ENCODE measurements at places on chromosomes 11 and 22.
A peak's percentile ranks its signal among the peaks of the same experiment; 100 is the strongest.

GRCh38 chr11:32829680-32830412 lies at the start of gene PRRG4:
Gene PRRG4 (plus strand): TSS chr11:32829927. CDS start chr11:32830530, 603 bp downstream.
- DNase-seq, result no peak

DNA sequence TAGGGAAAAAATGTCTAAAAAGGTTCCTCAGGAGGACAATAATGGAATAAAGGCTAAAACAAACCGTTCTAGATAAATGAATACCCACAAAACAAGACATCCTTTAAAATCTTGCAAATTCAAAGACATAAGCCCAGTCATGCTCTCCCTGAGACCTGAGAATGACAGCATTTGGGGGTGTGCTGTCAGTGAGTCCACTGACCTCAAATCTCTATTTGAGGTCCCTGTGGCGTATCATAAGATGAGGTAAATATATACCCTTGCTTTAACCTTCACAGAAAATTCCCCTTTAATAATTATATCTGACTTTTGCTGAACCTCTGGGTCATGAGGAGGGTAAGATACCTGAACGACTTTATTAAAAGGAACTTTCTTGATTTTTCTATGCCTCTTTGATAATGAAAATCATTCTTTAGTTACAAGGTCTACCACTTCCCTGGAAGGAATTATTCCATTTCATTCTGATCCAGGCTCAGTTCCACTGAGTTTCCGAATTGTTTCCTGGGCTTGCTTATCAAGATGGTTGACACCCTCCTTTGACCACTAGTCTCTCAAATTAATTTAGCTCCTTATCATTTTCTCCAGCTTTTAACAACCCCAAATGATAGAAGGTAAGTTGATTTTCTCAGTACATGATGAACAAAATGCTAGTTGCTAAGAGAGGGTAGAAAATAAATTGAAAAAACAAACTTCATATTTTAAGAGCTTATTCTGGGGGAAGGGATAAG lies 53.8 kb upstream of the CHRM4 start:
- DNase-seq, result no peak

DNA sequence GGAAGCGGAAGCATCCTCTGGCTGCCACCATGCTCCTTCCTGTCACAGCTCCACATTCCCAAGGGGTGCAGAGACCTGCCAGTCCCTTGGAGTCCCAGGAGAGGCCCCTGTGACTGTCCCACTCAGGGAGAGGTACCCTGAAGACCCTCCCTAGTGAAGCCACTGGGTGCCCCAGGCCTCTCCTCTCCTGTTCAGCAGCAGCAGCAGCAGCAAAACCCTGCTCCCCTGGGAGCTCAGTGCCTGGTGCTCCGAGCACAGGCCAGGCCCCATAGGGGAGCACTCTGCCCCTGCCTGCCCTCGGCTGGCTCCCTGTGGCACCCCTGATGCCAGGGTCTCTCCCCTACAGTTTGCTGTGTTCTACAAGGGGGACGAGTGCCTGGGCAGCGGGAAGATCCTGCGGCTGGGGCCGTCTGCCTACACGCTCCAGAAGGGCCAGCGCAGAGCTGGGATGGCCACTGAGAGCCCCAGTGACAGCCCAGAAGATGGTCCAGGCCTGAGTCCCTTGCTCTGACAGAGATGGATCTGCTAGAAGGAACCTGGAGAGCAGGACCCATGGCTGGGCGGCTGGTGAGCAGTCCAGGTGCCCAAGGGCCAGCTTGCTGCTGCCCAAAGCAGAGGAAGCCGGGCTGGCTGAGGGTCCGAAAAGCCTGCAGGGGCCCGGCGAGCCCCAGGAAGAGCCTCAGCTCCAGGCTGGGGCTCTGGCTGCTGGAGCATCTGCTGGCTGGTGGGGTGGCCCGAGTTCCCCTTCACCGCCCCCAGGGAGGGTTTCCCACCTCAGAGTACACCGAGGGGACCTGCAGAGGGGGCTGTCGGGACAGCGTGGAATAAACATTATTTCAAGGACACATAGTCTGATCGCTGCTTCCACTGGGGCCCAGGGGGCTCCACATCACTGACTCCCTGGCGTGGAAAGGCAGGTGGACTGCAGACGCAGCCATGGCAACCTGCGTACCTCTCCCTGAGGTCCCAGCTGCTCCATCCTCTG lies 21.3 kb downstream of the TRMU start:
- DNase-seq, result no peak

DNA sequence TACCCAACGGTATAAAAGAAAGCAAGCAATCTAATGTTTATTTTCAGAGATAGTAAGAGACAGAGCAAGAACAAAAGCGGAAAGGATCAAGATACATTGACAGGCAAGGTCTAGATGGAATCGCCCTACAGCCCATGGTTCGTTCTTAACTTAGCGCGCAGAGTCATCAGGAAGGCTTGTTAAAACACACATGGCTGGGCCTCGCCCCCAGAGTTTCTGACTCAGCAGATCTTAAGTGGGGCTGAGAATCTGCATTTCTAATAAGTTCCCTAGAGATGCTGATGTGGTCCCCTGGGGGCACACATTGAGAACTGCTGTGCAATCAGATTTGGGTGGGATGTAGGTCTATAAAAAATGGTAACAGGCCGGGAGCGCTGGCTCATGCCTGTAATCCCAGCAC lies 35.8 kb upstream of the CHRM4 start:
- peak; percentile 34 for DNase-seq

DNA sequence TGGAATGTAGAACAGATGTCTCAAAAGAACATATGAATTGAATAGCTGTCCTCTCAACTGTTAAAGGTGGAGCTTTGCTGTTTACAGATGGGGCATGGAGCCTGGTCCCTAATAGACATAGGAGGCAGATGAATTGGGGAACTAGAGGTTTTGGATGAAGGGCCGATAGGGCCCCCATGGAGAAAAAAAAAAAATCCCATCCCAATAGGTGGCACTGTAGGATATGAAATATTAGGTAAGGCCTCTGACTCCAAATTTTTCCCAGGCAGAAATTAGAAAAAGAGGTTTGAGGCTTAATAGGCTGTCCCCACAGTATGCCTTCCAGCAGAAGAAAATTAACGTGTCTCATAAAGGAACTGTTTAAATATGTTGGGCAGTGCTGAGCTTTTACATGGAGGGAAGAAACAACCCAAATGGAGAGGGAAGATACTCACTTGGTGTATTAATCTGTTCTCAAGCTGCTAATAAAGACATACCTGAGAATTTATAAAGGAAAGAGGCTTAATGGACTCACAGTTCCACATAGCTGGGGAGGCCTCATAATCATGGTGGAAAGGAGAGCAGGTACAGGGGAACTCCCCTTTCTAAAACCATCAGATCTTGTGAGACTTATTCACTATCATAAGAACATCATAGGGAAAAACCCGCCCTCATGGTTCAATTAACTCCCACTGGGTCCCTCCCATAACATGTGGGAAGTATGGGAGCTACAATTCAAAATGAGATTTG lies 30.1 kb upstream of the TMEM45B start:
- peak; percentile 2 for DNase-seq

DNA sequence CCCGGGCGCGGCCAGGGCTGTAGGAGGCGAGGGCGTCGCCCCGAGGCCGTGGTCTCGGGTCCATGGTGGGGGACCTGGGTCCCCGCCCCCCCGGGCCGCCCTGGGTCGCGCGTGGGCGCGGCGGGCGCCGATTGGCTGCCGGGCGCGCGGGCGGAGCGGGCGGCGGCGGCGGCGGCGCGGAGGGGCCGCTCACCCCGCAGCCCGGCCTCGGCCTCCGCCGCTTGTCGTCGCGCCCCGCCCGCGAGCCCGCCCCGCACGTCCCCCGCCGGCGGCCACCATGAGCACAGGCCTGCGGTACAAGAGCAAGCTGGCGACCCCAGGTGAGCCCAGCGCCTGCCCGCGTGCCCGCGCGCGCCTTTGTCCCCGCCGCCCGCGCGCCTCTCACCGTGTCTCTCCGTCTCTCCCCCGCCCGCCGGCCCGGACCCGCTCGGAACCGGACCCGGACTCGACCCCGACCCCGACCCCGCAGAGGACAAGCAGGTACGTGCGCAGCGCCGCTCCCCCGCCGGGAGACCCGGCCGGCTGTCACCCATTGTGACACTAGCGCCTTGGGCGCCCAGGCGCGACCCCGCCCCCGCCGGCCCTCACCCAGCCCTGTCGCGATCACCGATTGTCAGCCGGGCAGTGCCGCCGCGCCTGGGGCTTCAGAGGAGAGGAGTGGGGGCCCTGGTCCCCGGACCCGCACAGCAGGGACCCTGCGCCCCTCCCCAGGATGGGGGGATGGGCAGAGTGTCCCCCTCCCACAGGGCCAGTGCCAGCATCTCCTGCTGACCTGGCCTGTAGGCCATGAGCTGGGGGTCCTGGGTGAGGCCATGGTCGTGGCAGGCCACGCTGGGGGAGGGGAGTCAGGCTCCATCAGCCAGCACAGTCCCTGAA lies at the start of gene SEPTIN5:
TSS of gene SEPTIN5 (plus strand) at position 192 of the 876 bp plus-strand sequence. CDS start at position 278, 86 bp downstream.
- DNase-seq, result no peak

DNA sequence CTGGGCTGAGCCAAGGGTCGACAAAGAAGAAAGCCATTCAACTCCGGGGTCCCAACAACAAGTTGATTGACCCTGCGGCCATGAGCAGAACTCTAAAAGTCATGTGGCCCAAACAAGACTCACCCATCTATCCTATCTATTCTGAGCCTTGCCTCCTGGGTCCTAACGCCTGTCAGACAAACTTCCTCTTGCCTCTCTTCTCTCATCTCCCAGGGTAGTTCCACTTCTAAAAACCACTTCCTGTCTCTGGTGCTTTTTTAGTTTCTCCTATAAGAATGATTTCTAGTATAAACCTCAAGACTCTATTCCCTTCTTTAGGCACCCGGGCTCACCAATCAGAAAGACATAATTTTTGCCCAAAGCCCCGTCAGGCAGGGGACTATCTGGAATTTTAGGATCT lies 530.2 kb downstream of the DLG2 start:
- DNase-seq, result no peak

DNA sequence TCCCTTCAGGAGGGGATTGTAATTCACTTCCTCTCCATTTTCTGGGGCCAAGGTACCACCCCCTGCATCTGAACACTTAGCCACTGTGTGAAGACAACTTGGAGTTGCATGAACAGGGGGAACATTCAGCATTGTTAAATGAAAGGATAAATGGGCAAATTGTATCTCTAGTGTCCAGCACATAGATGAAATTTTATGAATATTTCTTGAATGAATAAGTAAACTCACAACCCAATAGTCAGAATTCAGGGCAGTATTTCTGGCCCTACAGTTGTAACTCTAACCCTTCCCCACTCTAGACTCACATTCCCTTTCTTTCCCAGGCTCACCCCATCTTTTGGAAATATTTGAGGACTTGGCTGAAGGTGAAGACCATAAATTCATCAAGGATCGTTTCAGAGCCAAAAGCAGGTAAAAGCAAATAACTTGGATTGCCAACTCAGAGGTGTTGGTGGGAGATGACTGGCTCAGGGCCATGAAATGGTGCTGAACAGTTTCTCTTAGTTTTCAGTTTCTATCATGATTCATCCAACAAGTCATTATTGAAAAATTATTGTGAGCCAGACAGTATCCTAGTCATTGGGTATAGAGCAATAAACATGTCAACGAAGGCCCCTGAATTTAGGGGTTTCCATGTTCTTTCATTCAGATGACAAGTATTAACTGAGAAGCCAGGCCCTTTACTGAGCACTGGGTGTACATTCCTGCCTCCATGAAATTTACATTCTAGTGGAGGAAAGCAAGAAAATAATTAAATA lies 33.3 kb upstream of the ZC3H12C start:
- no peak for DNase-seq

GRCh38 chr11:125025968-125026367 lies 37.1 kb upstream of the SLC37A2 start:
- DNase-seq, result no peak

- DNase-seq, result no peak
These were observed 233.7 kb upstream of the CADM1 start for GRCh38 chr11:115737875-115738274.

GRCh38 chr22:40001106-40001505 lies 6.4 kb downstream of the FAM83F start:
- DNase-seq, result no peak

GRCh38 chr11:15629690-15630321 lies 515.1 kb downstream of the INSC start:
- DNase-seq, result no peak

DNA sequence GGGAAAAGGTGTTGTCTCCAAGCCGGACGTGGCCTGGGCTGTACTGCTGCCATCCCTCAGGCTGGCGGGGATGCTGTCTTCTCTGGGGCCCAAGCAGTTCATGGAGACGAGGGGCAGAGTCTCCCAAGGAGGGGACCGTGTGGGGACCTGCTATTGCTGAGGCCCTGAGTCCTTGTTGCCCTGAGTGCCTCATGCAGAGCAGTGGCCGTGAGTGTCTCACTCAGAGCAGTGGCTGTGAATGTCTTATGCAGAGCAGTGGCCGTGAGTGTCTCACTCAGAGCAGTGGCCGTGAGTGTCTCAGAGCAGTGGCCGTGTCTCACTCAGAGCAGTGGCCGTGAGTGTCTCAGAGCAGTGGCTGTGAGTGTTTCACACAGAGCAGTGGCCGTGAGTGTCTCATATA lies 54.7 kb downstream of the GRAMD4 start:
- DNase-seq, result no peak

GRCh38 chr22:43277987-43278601 lies 65.1 kb downstream of the SCUBE1 start:
- DNase-seq, result no peak

- DNase-seq, result no peak
These were observed 23.8 kb upstream of the HIKESHI start for GRCh38 chr11:86278226-86278625.

GRCh38 chr22:26797910-26798309 lies 140.5 kb downstream of the MIAT start:
- no peak for DNase-seq

- peak; percentile 75 for DNase-seq
These were observed 6.3 kb upstream of the FADS3 start for GRCh38 chr11:61897387-61898246.

DNA sequence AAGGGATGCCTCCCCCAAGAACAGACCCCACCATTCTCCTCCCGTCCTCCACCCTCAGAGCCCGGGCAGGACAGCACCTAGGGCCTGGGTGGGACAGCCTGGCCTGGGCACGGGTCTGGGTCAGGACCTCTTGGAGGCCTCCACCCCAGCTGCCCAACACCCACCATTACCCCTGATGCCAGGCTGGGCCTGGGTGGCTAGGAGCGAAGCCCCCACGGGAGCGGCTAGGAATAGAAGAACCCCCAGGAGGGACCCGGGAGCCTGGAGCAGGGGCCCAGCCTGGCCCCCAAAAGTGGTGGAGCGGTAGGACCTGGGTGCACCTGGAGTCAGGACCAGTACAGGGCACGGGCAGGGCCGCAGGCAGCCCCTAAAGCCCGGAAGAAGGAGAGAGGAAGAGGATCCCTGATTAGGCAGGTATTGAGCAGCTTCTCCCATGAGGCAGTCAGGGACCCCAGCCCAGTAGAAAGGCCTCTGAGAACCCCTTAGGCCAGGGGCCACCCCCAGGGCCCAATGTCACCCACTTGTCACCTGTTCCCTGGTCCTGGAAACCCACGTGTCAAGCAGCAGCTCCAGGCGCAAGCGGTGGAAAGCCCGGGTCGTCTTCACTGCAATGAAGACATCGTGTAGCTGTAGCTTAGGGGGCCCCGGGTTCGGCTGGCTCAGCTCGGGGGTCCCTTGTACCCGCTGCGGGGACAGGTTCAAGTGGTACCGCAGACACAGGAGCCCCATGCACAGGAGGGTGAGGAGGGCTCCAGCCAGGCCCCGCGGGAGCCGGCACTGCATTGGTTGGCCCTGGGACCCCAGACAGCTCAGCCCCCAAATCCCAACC lies 575 bp downstream of the MFNG start:
- no peak for DNase-seq

Measured in putamen (tissue), 1 donor.